Skin of body (tissue), 3 donors: ENCODE measurements at places on chromosomes 7 and 10.

- DNase-seq, result no peak
These were observed 70.5 kb downstream of the RAPGEF5 start for GRCh38 chr7:22286436-22286835.

DNA sequence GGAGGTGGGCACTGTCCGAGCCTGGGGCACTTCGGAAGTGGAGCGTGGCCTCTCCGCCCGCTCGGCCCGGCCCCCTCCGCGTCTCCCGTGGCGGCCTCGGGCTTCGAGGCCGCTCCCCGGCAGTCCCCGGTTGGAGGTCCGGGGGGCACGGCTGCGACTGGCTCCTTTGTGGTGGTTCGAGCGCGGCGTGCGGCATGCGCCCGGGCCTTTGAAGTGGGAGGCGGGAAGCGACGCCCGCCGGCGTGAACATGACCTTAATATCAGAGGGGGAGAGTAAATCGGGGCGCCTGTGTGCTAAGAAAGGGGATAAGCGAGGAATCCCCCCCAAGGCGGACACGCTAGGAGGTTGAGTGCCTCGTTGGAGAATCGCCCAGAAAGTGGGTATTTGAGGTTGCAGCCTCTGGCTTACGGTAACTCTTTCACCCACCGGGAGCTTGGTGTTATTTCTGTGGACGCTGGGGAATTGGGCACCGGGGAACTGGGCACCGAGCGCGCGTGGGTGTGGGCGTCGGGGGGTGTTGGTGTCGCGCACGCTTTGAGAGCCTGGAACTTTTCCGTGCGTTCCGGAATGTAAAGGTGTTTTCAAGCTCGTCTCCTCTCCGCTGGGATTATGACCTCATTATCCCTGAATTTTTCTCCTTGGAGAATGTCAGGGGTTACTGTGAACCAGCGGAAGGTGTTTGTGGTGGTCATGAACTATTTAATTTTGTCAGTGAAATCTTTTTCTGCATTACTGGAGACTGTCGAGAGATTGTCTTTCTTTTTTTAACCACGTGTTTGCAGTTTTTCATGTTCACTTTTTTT lies 660 bp downstream of the SUV39H2 start:
- peak; percentile 32 for DNase-seq

- DNase-seq, result no peak
These were observed 74.6 kb downstream of the WAPL start for GRCh38 chr10:86446987-86447386.

DNA sequence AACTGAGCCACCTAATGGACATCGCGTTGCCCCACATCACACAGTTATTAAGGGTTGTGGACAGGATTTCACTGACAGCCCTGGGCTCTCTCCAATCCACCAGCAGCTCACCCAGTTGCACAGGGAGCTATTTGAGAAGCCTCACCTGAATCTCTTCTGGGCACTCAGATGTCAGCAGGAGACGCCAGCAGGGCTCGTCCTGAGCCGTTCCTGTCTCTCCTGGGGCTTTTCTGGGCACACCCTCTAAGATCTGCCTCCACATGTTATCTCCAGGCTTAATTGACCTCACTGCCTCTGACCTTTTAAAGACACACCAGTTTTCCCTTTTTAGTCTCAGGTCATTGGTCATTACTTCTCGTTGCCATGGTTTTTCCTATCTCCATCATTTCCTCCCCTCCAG lies 63.0 kb downstream of the GRID1 start:
- no peak for DNase-seq

DNA sequence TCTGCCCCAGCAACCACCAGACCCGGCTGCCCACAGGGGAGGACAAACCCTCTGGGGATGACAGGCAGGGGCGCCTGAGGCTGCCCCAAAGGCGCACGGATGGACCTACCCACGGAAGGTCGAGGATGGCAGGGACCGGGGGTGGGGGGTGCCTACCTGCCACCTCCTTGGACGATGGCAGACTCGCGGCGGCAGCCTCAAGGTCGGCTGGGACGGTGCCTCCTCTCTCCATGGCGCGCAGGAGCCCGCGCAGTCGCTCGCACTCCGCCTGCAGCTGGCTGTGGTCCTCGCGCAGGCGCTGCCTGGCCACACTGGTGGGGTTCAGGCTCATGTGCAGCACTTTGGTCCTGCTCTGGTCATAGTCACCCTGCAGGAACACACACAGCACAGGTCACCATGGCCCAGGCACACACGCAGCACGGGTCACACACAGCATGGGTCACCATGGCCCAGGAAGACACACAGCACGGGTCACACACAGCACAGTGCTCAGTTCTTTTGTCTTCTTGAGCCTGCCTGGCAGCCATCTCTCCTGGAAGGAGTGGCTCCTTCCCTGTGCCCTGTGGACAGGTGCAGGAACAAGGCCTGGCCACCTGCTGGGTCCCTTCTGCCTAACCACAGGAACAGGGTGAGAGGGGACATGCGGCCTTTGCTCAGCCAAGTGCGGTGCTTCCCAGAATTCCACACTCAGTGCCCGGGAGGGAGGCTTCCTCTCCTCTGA lies 266.6 kb downstream of the ELFN1 start:
- no peak for DNase-seq

DNA sequence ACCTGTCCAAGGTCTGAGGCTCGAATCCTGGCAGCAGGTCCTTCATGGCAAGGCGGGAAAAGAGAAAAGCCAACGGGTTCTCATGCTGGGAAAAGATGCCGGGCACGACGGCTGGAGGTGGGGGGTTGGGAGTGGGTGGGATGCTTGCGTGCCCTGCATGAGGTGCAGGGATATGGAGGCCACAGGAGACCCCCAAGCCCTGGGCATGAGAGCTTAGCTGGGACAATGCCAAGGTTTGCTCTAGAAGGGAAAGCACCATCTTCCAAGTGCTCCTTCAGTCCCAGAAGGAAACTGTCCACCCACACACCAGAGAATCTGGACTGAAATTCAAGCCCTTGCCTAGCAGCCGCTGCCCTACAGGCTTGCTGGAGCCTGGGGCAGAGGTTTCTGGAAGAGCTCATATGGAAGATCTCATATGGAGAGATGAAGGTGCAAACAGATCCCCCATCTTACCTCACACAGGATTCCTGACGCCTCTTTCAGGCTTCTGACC lies 64.3 kb downstream of the ZRANB1 start:
- DNase-seq, result no peak

- no peak for DNase-seq
These were observed 154.3 kb downstream of the ZNF248 start for GRCh38 chr10:37703114-37703513.

DNA sequence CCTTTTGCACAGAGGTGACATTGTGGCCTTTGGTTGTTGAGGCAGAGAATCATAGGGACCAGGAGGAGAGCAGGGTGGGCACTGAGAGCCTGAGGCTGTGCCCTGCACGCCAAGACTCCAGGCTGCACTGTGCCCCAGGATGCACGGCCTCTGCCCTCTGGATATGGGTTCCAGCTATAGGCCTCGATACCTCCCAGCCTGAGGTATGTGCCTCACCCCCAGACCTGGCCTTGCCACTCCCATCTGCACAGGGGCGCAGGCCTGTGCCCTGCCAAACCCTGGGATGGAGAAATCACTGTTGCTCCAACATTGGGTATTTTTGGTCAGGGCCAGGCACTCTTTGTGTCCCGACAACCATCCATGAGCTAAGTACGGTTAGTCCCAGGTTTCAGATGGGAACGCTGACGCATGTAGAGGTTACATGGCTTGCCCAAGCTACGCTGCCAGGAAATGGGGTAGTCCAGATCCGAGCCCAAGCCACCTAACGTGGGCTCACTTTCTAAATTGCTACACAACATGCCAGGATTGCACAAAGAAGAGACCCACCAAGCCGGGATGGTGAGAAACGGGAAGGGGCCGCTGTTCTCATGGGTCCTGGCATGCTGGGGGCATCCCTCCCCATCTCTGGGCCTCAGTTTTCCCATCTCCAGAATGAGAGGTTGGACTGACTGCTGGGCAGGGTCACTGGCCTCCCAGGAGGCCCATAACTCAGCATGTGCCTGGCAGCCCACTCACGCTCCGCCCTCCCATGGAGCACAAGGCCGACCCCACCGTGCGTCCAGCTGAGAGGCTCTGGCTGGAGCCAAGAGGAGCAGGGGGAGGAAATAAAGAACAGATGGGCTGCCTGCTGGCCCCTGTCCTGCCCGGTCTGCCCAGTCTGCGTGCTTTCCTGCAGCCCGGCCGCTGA lies 44.2 kb downstream of the ZCCHC24 start:
- peak; percentile 30 for DNase-seq

DNA sequence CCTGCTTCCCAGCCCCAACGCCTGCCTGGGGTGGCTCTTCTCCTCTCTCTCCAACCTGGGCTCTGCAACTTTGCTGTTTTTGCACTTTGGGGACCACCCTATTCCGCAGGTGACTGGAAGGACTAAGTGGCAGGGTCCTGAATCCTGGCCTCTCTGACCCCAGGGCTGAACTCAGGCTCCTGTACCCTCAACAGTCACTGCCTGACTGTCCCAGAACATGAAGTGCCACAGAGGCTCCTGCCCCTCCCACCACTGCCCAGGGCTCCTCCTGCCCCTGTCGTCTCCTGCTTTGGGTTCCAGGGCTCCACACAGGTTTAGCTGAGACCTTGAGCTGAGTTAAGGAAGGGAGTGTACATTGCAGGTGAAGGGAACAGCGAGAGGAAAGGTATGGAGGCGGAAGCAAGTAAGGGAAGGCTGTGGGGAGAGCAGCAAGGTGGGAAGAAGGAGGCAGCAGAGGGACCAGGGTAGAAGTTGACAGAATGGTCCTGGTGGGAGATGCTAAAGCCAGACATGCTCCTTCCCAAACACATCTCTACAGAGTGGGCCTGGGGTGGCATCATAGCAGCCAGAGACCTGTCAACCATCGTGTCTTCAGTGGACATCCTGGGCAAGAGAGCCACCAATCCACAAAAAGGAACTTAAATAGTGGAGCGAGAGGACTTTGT lies 5.7 kb upstream of the GRID1 start:
- DNase-seq, result no peak

DNA sequence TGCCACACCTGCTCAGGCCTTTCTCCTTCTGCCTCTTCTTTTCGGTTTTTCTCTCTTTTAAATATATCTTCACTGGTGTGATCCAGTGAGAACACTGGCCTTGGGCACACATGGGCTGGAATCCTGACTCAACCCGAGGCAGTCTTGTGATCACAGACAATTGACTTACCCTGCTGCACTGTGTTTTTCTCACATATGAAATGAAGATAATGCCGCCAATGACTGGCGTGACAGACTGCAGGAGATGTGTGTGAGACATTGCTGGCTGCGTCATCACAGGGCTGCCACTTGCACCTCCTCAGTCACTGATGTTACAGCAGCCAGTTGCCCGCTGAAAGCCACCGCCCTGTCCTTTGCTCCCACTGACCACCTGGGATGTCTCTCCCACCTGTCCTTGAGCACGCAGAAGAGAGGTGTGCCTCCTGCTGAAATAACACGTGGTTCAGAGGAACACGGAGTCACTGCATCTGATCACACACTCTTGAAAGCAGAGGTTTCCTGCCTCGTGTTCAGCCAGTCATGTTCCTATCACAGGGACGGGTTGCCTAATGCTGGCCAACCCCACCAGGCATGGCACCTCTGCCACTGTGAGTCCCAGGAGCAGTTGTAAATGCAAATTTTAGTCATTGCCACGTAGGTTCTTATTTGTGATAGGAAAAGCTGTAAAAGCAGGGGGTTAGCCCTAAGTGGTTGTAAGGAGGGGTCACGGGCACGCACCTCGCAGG lies 124.6 kb upstream of the LANCL2 start:
- DNase-seq, result no peak

DNA sequence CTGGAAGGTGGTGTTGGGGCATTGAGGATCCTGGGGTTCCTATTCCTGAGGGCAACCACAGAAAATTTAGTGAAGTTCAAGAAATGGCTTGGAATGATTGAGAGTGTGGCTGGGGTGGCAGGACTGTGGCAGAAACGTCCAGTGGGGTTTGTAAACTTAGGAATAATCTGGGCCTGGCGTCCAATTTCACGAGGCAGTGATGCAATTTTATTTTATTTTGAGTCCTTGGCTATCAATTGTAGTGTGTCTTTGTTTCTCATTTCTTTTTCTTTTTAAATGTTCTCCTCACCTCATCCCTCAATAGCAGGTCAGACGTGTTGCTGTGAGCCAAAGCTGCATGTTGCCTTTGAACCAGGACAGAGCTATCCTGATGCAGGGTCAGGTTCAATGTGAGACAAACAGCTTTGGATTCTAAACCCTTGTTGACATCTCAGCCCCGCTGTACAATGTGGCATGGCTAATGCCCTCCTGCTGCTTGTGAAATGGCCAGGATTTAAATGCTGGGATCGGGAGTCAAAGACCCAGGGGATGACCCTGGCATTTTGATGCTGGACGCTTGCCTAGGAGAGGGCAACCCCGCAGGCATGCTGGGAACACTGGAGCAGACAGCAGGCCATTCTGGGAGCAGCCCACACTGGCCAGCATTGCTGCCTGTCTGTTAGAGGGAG lies 64.8 kb downstream of the RBM20 start:
- no peak for DNase-seq

DNA sequence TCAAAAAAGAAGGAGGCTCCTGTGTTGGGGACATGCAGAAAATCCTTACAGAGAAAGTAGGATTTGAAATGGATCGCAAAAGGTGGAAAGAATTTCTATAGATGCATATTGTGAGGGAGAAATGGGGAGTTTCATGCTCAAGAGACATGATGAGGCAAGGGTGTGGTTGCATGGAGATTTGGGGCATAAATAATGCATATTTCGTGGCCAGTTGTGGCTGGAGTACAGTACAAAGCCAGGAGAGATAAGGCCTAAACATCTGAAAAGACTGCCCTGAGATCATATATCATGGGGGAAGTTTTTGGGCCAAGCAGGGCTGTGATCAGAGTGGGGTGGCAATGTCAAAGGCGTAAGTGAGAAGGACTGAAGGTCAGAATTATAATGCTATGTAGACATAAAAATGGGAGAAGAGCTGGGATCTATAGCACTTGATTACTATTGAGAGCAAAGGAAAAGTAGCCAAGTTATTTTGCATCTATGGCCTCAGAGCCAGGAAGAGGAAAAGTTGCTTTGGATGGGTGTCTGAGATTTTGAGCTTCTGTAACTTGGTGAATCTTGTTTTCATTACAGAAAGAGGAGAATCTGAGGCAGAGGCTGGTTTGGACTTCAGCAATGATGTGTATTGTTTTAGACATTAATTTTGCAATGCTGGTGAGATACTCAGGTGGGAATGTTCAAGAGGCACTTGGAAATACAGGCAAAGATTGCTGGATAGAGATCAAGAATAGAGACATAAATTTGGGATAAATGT lies 166.6 kb downstream of the INHBA start:
- no peak for DNase-seq

GRCh38 chr7:55170335-55171069 lies 151.7 kb downstream of the EGFR start:
- no peak for DNase-seq
